ENCODE measurements at places on chromosomes 5 and 9.
A peak's percentile ranks its signal among the peaks of the same experiment; 100 is the strongest.

- DNase-seq, result no peak
These were observed 33.1 kb upstream of the ORM1 start for GRCh38 chr9:114289571-114290481.

DNA sequence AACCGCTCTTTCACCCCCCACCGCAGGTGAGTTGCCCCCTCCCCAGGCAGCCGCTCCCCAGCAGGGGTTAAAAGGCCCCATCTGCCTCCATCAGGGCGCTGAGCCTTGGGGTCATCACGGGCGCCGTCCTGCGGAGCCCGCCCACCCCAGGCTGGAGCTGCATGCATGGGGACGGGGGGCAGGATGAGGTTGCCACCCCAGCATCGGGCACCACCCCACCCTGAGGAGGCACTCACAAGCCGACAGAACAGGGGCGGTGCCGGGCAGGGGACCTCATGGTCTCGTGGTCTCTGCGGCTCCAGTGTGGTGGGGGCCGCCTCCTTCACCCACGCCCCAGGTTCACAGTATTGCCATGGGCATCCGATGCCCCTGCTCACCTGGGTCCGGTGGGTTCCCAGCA lies 16.5 kb downstream of the PTGES start:
- DNase-seq, result no peak

DNA sequence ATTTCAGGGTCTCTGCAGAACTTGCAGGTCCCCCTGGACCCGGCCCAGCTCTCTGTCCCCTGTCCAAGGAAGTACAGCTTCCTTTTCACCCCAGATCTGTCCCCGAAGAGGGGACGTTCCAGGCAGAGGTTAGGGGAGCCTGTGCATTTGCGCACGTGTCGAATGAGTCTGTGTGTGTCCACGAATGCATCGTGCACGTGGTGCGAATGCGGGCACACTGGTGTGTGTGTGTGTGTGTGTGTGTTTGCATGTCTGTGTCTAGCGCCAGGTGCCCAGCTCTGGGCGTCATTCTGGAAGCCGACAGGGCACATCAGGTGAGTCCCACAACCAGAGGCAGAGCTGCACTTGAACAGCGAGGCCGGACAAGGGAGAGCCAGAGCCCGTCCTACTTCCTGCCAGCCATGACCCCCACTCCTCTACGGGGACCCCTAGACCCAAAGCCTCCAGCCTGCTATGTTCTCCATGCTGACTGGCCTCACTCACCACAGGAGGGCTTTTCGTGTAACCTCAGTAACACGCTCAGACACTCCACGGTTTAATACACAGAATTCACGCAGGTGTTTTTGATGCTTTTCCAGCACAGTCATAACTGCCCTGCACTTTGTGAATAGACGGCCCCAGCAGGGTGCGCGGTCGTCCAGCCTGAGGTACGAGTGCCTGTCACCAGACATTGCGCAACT lies 41.3 kb upstream of the CACNA1B start:
- DNase-seq, result peak; percentile 4

DNA sequence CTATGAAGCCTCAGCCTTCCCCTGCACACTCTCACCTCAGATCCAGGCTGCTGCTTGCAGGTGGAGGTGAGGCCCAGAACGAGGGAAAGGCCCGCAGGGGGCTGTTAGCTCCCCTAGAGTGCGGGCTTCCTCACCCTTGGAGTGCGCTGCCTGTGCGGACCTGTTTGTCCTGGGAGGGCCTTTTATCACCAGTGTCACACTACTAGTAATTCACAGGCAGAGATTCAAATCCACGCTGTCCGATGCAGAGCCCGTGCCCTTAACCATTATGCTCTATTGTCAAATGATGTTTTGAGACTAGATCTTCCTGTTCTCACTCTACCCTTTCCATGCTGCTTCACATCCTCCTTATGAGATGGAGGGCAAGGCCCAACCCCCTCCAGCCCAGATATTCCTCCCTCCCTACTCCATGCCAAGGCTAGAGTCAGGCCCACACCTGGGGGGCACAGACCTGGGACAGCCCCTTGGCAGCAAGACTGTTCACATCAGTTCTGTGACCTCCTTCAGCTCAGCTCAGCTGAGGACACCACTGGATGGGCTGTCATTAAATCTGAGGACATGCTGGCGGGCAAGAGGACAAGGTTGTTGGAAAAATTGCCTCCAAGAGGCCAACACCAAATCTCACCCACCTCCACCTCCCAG lies 112.8 kb upstream of the SPOCK1 start:
- no peak for DNase-seq

GRCh38 chr9:111151537-111151936 lies 113.3 kb upstream of the LPAR1 start:
- DNase-seq, result no peak

DNA sequence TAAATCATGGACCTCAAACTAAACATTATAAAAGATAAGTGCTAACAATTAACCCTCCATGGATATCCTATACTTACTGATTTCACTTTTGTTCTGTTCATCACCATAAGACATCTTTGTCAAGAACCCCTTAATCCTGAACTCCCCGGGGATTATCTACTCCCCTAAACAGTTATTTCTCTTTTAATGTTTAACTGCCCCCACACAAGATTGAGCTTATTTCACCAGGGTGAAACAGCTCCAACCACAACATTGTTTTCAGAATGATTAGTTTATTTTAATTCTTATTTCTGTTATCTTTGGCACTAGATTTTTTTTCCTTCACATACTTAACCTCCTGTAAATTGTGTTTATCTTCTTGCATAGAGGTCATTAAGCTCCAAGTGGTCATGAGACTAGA lies 103.2 kb upstream of the HCN1 start:
- no peak for DNase-seq

DNA sequence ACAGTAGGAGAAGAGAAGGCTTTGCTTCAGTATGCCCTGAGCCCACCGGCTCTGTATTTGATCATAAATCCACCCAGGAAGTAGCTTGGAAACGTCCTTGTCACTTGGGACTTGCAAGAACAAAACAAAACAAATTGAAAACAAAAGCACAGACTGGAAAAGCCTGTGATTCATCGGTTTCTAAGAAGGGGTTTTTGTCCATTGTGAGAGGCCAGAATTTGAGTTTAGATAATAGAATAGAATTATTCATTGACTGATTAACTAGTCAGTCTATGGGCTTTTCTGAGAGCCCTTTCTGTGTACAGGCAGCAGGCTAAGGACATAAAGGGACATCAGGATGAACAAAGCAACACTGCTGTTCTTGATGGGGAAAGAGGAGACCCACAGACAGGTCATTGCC lies 424.8 kb downstream of the IRX1 start:
- DNase-seq, result peak; percentile 56

GRCh38 chr9:92503156-92503555 lies 20.9 kb upstream of the ASPN start:
- no peak for DNase-seq

DNA sequence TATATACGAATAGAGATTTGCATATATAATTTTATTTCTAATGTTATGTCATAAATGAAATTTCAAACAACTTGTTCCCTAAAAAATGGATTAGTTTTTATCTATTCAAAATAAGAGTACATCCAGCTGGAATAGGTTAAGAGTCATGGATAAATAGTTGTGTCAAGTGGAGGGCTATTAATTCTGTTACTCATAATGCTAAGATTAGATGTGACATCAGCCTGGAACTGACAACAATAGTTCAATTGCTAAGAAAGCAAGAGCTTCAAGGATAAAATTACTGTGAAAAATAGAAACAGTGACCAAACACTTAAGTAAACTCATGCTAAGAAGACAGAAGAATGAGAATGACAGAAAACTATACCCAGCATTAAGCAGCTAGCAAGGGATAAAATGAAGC lies 92.2 kb upstream of the CDH9 start:
- no peak for DNase-seq

DNA sequence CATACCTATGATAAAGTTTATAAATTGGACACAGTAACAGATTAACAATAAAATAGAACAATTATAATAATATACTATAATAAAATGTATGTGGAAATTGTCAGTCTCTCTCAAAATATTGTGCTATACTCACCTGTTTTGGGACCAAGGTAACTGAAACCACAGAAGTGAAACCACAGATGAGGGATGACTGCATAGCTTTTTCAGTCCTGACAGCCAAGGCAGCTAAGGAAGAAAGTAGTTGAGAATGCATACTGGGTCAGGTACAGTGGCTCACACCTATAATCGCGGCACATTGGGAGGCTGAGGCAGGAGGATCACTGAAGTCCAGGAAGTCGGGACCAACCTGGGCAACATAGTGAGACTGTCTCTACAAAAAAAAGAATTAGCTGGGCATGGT lies 8.9 kb downstream of the SRP19 start:
- DNase-seq, result no peak

DNA sequence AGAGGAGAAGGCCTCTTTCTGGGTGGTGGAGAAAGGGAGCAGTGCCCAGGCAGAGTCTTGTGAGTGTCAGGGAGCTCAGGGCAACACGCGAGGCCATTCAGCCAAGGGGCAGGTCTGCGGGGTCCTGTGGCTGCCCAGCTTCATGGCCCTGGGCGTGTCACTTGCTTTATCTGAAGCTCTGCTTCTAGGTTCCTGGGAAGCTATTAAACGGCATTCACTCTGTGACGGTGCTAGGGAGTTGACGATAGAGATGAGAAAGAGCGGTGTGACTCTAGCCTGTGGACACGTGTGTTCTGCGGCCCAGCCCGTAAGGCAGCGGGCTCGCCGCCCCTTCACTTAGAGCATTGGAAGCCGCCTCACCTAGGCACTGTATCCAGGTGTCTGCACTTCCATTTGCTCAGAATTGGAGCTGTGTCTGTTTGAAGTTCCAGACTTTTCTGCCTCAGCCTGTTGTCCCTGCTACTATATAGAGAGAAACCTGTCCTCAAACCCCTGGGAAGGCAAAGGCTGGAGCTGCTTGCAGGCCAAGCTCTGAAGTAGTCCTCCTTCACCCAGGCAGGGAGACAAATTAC lies 88.3 kb downstream of the PHF2 start:
- DNase-seq, result no peak

GRCh38 chr5:68440651-68441050 lies 225.1 kb downstream of the PIK3R1 start:
- no peak for DNase-seq

DNA sequence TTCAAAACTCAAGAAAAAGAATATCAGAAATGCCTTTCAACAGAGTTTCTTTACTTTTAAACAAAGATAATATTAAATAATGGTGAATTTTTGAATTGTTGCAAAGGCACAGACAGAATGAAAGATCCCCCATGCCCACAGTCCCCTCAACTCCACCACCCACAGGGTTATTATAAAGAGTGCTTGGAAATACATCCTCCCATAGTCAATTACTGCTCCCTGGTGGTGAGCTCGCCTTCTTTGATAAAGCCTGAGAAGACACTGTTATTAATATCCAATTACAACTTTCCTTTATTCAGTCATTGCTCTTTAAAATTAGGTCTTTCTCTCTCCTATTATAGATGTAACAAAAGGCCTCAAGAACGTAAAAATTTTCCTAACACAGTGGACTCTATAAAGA lies 490.2 kb upstream of the RORB start:
- no peak for DNase-seq

DNA sequence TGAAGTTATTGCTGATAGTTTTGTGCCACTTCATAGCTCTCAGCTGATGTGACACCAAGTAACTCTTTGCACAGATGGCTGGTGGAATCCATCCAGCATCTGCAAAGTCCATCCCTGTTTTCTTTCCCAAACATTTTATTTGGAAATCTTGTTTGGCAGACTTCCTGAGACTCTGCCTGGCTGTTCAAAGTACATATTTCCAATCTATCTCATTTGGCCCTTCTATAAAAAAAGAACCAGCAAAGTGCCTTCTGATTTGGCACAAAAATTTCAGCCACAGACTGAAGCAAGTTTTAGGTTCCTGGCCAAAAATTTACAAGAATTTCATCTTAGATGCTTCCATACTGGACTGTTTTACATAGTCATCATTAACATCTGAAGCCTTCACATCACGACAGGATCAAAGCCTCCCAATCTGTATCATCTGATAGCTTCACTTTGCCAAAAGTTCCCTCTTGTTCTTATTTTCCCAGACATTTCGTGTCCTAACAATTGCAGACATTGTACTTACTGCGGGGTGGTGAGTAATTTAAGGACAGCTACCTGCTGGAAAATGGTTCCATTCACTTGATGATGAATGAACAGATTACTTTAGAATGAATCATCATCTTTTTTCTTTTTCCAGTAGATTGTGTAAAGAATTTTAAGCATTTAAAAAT lies 377.3 kb downstream of the KIAA0825 start:
- DNase-seq, result no peak

DNA sequence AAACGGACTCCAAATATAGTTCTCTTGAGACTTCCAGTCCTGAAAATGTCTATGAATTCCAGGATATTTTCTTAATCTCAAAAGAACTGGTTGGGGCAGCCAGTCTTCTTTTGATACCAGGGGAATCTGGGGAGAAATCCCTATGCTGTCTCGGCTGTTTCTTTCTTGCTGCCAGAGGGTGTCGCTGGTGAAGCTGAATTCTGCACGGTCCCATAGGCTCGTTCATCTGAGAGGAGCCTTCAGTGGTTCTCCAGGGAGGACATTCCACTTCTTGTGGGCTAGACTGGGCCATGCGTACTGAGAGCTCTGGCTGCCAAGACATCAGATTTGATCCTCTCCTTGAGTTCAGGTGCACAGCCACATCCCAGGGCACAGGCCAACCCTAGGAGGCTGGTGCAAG lies 155.0 kb upstream of the CLINT1 start:
- DNase-seq, result no peak

DNA sequence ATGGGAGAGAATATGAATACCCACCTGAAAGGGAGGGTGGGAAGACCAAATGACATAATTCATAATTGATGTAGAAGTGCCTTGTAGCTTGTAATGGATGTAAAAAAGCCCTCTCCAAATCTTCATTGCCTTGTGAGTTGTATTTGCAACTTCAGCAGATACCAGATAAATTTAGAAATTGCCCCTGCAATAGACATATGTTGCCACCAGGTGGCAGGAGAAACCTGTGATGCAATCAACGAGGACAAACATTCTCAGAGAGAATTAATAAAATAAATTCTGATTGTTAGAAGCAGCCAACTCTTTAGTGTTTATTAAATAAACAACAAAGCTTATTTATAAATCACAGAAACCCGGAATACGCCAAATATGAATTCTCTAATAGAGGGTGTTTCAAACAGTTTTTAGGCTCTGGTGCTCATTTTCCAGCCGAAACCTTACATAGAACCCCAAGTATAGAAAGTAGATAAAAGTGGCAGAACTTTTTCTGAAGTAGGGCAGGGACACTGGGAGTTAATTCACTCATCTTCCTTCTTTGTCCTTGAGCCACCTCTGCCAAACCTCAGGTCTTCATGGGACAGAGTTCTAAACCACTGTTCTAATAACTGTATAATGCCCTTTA lies 147.8 kb downstream of the TMEM38B start:
- peak; percentile 20 for DNase-seq

GRCh38 chr9:129584136-129584535 lies 36.8 kb downstream of the C9orf50 start:
- DNase-seq, result no peak

Measured in frontal cortex (tissue), 4 donors.